Ammon's horn (tissue), 1 donor: ENCODE measurements at places on chromosomes 13 and 19.

DNA sequence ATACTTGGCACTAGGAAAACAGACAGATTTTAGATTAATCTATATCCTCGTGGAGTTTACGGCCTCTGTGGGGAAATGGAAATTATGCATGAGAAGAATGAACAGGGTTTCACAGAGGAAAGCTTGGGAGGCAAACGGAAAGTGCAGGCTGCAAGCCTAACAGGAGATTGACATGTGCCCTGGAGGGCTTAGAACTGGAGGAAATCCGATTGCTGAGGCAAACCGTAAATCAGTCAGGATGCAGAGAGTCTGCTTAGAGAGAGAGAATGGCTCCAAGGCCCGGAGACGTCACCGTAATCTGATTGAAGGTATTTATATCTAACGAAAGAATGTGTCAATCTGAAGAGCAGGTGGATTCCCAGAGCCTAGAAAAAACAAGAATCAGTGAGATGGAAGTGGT is 143.2 kb downstream of the KATNAL1 start:
- no peak for DNase-seq

- peak; percentile 22 for DNase-seq
These were observed 536 bp downstream of the UBA2 start for GRCh38 chr19:34428549-34429285.

GRCh38 chr13:60229708-60230272 is 66.1 kb upstream of the DIAPH3 start:
- DNase-seq = no peak

DNA sequence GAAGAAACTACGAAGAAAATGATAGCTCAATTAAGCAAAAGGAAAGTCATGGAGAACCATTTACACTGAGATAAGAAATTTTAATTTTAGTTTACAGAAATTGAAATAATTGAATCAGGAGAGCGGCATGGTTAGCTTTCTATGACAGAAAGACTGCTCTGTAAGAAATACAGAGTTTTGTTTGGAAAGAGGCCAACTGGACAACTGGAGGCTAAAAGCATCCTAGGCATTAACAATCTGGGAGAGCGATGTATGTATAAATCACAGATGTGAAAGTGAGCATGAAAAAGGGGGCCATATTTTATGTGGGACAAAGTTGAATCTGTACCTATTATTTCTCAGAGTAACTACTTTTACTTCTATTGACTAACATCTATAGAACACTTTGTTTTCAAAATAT is 1608.8 kb upstream of the PCDH20 start:
- no peak for DNase-seq

GRCh38 chr19:2476451-2477140 is 669 bp downstream of the GADD45B start:
- peak; percentile 39 for DNase-seq

- DNase-seq = no peak
These were observed 29.4 kb upstream of the ZNF492 start for GRCh38 chr19:22604571-22605274.

- peak; percentile 83 for DNase-seq
These were observed 26.5 kb downstream of the MPND start for GRCh38 chr19:4369888-4370260.

DNA sequence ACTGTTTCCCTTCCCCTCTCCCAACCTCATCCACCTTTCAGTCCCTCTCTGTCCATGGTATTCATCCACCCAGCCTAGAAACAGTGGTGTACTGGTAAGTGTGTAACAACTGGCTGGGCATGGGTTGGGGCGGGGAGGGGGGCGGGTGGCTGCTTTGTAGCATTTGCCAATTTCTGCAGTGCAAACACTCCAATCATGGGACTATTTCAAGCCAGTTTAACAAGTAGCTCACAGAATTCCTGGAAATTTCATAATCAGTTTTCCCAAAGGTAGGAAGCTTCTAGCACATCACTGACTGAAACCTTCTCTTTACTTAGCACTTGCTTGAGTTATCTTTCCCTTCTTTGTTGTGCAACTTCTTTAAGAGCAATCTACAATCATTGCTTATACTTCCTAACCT is 100.8 kb upstream of the WASF3 start:
- DNase-seq = no peak

DNA sequence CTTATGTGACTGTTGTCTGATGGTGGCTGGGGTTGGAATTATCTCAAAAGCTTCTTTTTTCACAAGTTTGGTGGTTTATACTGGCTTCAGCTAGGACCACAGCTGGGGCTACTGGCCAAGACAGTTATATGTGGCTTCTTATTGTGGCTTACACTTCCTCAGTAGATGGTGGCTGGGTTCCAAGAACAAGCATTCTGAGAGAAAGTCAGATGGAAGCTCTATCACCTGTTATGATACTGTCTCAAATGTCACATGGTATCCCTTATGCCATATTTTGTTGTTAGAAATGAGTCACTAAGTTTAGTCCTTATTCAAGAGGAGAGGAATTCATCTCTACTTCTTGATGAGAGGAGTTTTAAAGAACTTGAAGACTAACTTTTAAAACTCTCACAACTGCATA is 41.6 kb downstream of the NDFIP2 start:
- no peak for DNase-seq

- DNase-seq = peak; percentile 48
These were observed at the start of gene ICAM1 for GRCh38 chr19:10270616-10271394. ICAM1 (plus strand) TSS chr19:10271120; CDS start chr19:10271160, 40 bp downstream.

- DNase-seq = no peak
These were observed 103.3 kb upstream of the MLNR start for GRCh38 chr13:49116873-49117272.

DNA sequence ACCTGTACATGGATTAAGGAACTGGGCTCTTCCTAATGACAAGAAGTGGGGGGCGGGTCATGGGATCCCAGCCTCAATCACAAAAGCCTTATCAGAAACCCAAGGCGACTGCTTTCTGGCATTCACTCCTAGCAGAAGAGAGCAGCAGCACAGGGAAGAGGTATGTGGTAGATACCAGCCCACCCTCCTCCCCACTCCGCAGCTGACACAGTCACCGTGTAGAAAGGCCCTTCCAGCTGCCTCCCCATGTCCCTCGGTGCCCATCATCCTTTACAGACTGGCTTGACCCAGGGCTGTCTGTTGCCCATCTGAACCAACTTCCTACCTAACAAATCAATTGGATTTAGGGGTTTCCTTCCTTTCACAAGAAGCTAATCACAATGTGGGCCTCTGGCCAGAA is 3.1 kb upstream of the DHRS12 start:
- no peak for DNase-seq

DNA sequence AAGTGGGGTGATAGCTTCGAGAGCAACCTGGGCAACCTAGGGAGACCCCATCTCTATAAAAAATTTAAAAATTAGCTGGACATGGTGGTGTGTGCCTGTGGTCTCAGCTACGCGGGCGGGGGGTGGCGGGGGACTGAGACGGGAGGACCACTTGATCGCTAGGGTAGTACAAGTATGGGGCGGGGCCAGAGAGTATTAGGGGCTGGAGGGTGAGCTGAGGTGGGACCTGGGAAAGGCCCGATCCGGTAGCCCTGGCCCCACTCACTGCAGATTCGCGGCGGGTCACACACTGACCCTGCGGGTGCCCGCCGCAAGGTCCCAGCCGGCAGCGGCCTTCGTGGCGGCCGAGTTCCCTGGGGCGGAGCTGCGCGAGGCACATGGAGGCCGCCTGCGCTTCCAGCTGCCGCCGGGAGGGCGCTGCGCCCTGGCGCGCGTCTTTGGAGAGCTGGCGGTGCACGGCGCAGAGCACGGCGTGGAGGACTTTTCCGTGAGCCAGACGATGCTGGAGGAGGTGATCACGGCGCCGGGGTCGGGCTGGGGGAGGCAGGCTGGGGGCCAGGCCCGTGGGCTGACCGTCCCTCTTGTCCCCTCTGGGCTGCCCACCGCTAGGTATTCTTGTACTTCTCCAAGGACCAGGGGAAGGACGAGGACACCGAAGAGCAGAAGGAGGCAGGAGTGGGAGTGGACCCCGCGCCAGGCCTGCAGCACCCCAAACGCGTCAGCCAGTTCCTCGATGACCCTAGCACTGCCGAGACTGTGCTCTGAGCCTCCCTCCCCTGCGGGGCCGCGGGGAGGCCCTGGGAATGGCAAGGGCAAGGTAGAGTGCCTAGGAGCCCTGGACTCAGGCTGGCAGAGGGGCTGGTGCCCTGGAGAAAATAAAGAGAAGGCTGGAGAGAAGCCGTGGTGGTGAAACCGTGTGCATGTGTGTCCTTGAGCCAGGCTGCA is 2.0 kb upstream of the ARHGAP45 start:
- no peak for DNase-seq

DNA sequence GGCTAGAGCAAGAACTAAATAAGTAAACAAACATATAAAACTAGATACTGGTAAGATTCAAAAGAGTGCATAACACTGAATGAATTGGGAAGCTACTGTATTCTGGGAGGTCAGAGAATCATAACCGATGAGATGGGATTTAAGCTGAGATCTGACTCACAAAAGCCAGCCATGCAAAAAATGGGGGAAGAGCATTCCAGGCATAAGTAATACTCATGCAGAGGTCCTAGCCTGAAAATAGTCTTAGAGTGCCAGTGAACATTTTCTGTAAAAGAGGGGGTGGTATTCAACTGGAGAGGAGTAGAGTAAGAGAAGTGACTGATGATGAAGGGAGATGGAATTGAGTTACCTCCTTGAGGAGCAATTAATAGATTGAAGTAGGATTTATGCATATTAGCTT is 872.0 kb upstream of the GPC6 start:
- no peak for DNase-seq

DNA sequence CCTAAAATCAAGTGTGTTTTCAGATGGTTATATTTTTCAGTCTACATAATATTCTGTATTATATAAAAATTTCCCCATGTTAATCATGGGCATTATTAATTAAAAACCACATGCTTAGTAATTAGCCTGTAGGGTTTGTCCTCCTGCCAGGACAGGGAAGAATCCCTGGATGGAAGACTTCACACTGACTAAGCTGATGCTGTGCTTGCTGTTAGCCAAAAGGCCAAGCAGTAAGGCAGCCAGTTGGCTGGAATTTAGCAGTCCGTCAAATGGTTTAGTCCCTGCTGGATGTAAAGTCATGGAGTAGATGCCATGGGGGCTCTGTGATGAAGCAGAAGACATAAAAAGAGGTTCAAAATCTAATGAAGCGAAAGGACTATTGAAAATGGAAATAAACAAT is 168.0 kb upstream of the OBI1 start:
- DNase-seq = no peak

- DNase-seq = no peak
These were observed 1315.4 kb downstream of the PCDH9 start for GRCh38 chr13:65914716-65915115.

- DNase-seq = no peak
These were observed 3.9 kb upstream of the CSNK1G2 start for GRCh38 chr19:1936916-1937610.

- DNase-seq = no peak
These were observed 179.2 kb downstream of the ABCC4 start for GRCh38 chr13:95122063-95122462.

DNA sequence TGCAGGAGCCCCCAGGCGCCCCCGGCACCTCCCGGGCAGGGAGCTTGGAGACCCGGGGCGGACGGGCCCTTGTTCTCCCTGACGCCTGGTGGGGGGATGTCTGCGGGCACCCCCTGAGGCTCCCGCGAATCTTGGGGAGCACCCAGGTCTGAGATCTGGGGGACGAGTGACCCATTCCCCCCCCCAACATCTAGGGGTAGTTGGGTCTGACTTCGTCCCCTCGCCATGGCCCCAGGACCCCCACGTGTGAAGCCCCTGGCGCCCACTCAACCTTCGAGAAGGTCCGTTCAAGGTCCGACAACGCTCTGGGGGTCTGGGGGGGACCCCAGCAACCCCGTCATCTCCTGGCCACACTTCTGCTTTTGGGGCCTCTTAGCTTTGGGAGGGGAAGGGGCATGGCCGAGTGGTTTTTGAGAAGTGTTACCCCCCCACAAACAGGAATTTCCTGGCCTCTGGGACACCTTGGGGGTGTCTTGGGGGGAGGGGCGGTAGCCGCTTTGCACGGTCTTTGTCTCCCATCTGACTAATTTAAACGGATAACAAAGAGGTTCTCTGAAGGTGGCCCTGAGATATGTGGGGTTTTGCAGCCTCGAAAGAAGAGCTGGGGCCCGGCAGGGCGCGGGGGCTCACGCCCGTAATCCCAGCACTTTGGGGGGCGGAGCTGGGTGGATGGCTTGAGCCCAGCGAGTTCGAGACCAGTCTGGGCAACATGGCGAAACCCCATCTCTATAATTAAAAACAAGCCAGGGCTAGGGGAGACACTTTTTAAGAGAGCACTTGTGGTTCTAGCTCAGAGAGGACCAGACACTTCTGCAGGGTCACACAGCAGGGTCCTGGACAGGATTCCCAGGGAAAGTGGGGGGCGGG is 608 bp downstream of the CNN2 start:
- no peak for DNase-seq

DNA sequence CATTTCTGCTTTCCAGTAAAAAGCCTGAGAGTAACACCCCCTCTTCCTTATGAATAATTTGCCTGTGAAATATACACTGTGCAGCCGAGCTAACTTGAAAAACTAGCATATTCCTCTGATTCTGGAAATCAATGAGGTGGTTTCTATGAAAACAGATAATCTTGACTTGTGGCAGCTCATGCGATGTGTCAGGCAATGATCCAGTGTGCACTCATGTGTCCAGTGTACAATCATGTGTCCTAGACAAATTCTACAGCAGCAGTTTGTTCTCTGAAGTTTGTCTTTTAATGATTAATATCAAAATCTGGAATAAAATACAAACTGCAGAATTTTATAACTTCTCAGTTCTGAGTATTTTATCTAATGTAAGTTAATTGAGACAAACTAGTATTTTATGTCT is 2213.9 kb upstream of the PCDH20 start:
- no peak for DNase-seq
